ENCODE measurements at places on chromosomes 7 and 10. TPM values are rescaled to one million over a fixed set of nuclear protein-coding genes. Genes with fewer than 3 reads are reported as not detected.

CALN1 gene
- not detected for total RNA-seq

HOXA2 gene
- total RNA-seq, result not detected

TMEM130 gene
- not detected for total RNA-seq

TMEM176A gene
- not detected for total RNA-seq

NKX2-3 gene
- not detected for total RNA-seq

CABCOCO1 gene
- not detected for total RNA-seq

ZNF365 gene
- total RNA-seq, result 0.94 TPM

CALHM1 gene
- total RNA-seq, result 0.74 TPM

TMEM26 gene
- total RNA-seq, result not detected

MYH16 gene
- total RNA-seq, result not detected

STMP1 gene
- total RNA-seq, result 23.3 TPM

SAMD9 gene
- total RNA-seq, result 66.5 TPM

TLX1 gene
- not detected for total RNA-seq

GRID1 gene
- not detected for total RNA-seq

SPDYE11 gene
- not detected for total RNA-seq

HOXA10 gene
- not detected for total RNA-seq

DENND2A gene
- total RNA-seq, result not detected

GPER1 gene
- total RNA-seq, result 0.19 TPM

FANK1 gene
- total RNA-seq, result 0.96 TPM

HECW1 gene
- not detected for total RNA-seq

INPP5F gene
- 12.2 TPM for total RNA-seq

KCND2 gene
- total RNA-seq, result not detected

CALCR gene
- not detected for total RNA-seq

GIMAP8 gene
- 31.0 TPM for total RNA-seq

NUTM2E gene
- 0.37 TPM for total RNA-seq

DNAJC9 gene
- 50.1 TPM for total RNA-seq

XRCC2 gene
- 10.9 TPM for total RNA-seq

CFAP46 gene
- not detected for total RNA-seq

C10orf143 gene
- total RNA-seq, result 6.6 TPM

POLR2J2 gene
- total RNA-seq, result 20.8 TPM

KIAA1549 gene
- 1.1 TPM for total RNA-seq

VWDE gene
- total RNA-seq, result 5.5 TPM

NOLC1 gene
- 78.3 TPM for total RNA-seq

SPAM1 gene
- not detected for total RNA-seq

UPK3B gene
- total RNA-seq, result 2.7 TPM

IFIT3 gene
- total RNA-seq, result 72.5 TPM

INMT gene
- 0.30 TPM for total RNA-seq

IGFBP3 gene
- total RNA-seq, result 7.8 TPM

SMURF1 gene
- total RNA-seq, result 16.2 TPM
